Stimulated activated CD4-positive, alpha-beta T cell treated with anti-CD3 and anti-CD28 coated beads, Interleukin-1b, Interleukin-23, amount 100 ng/mL, for 1 hour (primary cell): ENCODE measurements at places on chromosomes 16 and 17.

DNA sequence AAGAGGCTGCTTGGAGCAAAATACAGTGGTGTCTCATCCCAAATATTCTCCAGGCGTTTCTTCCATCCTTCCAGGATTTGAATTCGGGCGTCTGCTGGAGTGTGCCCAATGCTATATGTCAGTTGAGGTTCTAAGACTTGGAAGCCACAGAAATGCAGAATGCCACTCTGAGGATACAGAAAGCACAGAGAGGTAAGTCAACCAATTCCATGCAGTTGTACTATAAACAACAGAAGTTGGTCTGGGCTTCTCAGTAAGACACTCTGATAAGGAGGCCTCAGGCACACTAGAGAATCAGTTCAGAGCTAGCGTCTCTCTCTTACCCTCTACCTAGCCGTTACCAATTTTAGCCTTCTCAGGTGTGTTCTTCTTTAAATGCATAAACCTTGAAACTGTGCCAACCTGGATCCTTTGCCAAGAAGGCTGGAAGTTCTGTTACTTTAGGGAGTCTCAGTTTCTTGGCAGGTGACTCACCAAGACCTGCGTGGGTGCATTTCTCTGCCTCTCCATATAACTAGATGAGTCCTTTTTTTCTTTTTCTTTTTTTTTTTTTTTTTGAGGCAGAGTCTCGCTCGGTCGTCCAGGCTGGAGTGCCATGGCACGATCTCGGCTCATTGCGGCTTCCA lies 15.1 kb downstream of the NQO1 start:
- DNase-seq, result no peak

DNA sequence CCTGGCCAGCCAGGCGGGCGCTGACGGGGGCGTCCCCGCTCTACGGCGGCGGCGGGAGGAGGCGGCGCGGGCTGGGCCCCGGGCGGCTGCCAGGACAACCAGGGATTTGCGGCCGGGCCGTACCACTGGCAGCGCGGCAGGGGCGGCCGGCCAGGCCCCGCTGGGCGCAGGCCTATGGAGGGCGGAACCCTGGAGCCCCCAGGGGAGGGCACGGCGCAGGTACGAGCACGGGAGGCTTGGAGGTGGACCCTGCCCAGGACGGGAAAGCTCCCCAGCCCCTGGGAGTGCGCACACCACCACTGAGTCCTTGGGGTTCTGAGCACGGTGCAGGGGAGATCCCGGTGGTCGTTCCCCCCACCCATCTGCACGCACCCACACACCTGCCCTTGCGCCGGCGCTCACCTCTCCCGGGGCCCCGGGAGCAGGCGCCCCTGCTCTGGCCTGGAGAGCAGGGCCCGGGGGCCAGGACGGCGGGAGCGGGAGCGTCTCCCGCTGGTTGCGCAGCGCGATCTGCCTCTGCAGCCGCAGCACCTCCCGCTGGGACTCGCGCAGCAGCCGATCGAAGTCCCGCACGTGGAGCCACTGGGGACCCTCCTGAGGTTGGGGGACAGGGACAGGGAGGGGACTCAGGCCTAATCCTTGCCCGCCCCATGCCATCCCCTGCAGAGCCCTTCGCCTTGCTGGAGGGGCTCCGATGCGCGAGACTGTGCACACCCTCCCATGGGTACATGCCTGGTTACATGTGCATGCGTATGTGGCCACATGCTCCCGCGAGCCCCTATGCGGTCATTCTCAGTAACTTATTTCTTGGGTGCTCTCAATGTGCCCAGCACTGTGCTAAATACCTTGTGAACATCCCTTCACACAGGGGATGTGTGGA lies 3.9 kb downstream of the TSPOAP1 start:
- no peak for DNase-seq

DNA sequence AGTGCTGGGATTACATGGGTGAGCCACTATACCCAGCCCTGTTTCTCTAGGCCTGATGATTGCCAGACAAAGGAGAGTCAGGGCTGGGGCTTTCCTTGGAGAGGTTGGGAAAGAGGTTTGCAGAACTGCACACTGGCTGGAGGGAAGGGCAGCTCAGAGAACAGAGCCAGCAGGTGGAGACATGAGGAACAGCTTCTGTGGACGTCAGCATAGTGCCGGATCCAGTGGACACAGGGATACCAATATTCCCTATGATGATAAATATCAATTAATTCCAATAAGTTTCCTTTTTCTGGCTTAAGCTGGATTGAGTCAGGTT lies 43.2 kb upstream of the SCNN1B start:
- no peak for DNase-seq

DNA sequence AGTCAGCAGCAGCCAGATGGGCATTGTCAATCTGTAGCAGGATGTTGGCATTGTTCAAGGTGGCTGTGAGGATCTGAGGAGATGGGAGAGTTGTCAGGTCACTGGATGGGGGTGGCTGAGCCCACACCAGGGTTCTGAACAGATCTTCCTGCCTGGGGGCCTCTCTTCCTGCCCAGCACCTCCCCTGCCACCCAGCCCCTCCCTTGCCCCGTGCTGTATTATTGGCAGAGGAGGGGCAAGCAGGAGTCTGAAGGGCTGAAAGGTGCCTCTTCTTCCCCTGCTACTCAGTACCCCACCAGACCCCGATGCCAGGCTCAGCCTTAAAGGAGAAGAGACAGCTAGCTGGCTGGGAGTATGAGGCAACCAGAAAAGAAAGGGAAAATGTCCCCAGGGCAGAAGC lies 93.0 kb downstream of the GOSR1 start:
- DNase-seq, result no peak

DNA sequence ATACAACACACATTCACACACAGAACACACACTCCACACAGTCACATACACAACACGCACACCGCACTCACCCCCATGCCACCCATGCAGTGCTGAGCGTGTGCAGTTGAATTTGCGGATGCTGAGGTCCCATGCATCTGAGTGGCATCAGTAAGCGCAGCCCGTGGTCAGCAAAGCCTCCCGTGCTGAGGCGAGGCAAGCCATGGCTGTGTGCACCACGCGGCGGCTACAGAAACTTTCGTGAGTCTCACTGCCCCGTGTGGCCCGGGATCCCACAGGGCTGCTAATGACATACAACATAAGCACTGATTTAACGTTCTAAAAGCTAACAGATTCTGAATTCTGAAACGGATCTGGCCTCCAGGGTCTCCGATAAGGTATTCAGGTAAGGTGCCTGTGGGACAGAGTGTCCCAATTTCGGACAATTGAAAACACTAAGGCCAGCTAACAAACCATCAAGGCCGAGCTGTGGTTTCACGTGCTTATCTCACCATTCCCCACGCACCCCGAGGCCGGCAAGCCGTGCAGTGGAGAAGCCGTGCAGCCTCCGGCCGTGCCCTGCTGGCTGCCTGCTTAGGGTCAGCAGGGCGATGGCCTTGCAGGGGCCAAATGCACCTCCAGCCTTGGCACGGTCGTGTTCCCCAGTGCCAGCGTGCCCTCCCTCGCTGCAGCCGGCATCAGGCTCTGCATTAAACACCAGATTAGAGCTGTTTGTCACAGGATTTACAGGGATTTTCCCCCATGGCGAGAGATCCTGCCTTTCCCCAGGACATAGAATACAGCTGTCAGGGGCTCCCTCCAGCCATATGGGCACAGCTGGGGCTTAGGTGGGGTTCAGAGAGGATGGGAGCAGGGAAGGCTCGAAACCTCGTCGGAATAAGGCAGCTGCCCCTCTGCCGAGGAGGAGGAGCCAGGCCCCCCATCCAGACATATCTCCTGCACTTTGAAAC lies 191.7 kb downstream of the C16orf95 start:
- DNase-seq, result no peak

- no peak for DNase-seq
These were observed 10.0 kb downstream of the SOCS1 start for GRCh38 chr16:11245988-11246387.
